ENCODE measurements at places on chromosomes 3 and 15.

- DNase-seq, result no peak
Measured at GRCh38 chr15:39591896-39592315, 11.0 kb downstream of the THBS1 start.

- DNase-seq, result no peak
Measured at GRCh38 chr3:150006794-150007193, 36.1 kb upstream of the PFN2 start.

- no peak for DNase-seq
Measured at GRCh38 chr3:48092270-48092669, 76.1 kb upstream of the MAP4 start.

- DNase-seq, result no peak
Measured at GRCh38 chr3:16658925-16659793, 53.9 kb upstream of the DAZL start.

DNA sequence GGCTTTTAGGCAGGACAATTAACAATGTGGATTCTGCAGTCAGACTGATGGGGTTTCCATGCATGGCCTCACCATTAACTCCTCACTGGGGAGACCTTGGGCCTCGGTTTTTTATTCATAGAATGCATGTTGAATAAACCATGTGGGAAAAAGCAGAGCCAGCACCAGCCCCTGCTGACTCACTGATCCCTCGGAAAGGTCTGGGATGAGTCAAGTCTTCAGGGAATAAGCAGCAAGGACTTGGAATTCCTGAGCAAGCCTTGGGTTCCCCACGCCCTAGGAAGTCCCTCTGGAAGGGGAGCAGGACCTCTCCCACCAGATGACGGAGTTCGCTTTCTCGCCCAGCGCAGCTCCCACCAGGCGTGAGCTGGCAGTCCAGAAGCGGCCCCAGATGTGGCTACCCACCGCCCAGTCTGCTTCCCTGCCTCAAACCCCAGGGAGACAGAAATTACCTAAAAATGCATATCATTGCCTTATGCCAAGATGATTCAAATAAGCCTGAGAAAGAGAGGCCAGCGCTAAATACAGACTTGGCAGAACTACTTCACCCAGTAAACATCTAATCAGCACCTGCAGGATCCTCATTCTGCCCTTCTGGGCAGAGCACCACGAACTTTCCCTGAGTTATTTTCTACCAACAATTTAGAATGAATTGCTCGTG is 45.4 kb downstream of the BTD start:
- no peak for DNase-seq

- no peak for DNase-seq
Measured at GRCh38 chr3:29514170-29514569, 233.3 kb downstream of the RBMS3 start.

- peak; percentile 88 for DNase-seq
Measured at GRCh38 chr15:23642413-23643044, 5.1 kb downstream of the MAGEL2 start.

DNA sequence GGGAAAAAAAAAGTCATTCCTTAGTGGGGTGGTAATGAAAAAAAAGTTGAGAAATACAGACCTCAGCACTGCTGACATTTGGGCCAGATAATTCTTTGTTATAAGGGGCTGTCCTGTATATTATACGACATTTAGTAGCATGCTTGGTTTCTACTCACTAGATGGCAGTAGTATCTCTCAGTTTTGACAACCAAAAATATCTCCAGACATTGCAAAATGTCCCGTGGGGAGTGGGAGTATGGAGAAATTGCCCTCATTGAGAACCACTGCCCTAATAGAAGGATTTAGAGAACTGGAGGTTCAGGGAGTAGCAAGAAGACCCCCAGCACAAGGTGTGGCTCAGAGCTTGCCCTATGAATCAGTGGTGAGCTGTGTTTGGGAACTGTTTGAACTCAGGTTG is 28.6 kb upstream of the TEX264 start:
- no peak for DNase-seq

DNA sequence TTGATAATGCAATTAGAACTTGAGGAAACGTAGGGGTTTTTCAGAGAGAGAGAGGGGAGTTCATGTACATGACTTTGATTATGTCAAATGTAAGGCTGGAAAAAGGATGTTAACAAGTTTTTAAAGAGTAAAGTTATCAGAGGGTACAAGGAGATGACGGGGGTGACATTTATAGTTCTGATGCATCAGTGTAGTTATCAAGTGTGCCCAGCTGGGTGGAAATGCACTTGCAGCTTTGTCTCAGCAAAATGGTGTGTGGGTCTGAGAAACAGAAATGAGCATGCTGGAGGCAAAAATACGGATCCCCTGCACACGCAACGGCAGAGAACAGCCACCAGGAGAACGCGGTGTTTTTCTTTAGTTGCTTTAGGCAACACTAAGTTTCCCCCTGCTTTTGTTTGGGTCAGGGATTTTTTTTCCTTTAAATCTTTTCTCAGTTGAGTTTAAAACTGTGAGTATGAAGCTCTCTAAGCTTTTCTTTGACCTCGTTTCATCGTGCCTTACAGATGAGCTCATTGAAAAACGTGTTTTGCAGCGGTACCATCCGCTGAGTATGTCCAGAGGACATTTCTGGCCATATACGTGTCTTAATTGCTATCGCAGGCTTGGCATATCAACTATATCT is 205.4 kb downstream of the PDZRN3 start:
- no peak for DNase-seq

- no peak for DNase-seq
Measured at GRCh38 chr3:39128951-39129350, 21.5 kb downstream of the TTC21A start.

DNA sequence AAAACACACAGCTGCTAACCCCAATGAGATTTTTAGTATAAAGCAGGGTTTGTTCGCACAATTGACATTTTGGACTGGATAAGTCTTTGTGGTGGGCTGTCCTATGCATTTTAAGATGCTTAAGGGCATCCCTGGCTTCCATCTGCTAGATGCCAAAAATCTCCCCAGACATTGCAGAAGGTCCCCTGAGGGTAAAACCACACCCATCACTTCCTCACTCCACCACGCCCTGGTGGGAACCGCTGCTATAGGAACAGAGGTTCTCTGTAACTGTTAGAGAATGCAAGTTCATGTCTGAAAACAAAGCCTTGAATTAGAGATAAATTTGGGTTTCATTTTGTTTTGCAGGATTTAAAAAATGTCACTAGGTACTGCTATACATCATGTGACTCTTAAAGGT is 67.7 kb downstream of the ARHGEF26 start:
- DNase-seq, result no peak

DNA sequence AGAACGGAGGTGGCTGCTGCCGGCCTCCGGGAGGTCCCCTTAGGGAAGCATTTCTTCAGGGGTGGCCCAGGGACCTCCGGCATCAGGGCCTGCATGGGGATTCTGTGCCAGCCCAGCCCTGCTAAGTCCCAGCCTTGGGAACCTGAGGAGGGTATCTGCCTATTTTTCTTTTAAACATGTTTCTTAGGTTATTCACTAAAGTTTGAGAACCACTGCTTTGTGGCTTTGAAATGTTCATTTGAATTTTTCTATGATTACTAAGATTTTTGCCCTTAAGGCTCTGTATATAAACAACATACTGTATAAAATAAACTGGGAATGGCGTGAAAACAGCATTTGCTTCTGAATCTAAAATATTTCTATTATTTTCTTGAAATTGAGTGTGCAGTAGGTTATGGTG is 24.4 kb downstream of the FAN1 start:
- DNase-seq, result no peak

GRCh38 chr15:61226361-61227256 is 2.5 kb downstream of the RORA start:
- no peak for DNase-seq
